Heart right ventricle (tissue), 16 donors: ENCODE measurements at places on chromosomes 2 and 18. TPM values are rescaled to one million over a fixed set of nuclear protein-coding genes. Genes with fewer than 3 reads are reported as not detected.

HRH4 gene
- 0.15 TPM for total RNA-seq

GRCh38 chr2:61510674-61511671 lies 27.2 kb downstream of the XPO1 start:
- H3K36me3 ChIP-seq: peaks cover 93% of the 10 kb centered on the region
- H3K4me3 ChIP-seq: no peak overlapping the region
- H3K27ac ChIP-seq: no peak overlapping the region
- no peaks in the 10 kb centered on the region for H3K27me3 ChIP-seq
- no peak for DNase-seq

GRCh38 chr2:191291471-191291870 lies 46.3 kb downstream of the MYO1B start:
- H3K27ac ChIP-seq: no peak overlapping the region
- no peak for DNase-seq
- no peaks in the 10 kb centered on the region for H3K27me3 ChIP-seq
- no peak overlapping the region for H3K4me3 ChIP-seq
- H3K36me3 ChIP-seq: no peaks in the 10 kb centered on the region
- peaks cover 14% of the 10 kb centered on the region for H3K4me1 ChIP-seq

GRCh38 chr2:97764559-97765263 lies 51.3 kb downstream of the ZAP70 start:
- H3K4me3 ChIP-seq: no peak overlapping the region
- H3K27ac ChIP-seq: peak overlapping the region; percentile 17
- peaks cover 73% of the 10 kb centered on the region for H3K36me3 ChIP-seq
- no peaks in the 10 kb centered on the region for H3K27me3 ChIP-seq
- DNase-seq: no peak

ABCA12 gene
- not detected for total RNA-seq

TMEM17 gene
- 1.6 TPM for total RNA-seq

DNA sequence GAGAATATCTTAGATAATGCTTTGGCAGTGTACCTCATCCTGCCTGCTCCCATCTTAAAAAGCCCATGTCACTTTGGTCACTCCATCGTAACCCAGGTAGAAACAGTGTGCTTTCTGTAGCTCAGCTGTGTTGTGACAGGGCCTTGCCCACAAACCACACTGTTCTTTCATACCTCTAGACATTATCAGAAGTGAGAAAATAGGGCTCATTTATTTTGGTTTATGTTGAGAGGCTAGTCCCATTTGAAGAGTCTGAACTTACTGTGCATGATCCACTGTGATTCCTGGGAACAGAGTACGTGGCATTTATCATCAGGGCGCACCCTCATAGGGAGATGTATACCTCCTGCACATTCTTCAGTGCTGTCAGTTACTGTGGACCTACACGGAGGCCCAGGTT lies 69.7 kb downstream of the FEZ2 start:
- H3K27me3 ChIP-seq: no peaks in the 10 kb centered on the region
- H3K4me3 ChIP-seq: no peak overlapping the region
- peaks cover 27% of the 10 kb centered on the region for H3K36me3 ChIP-seq
- peaks cover 4% of the 10 kb centered on the region for H3K4me1 ChIP-seq
- no peak overlapping the region for H3K27ac ChIP-seq
- DNase-seq: no peak

MAL gene
- 1.6 TPM for total RNA-seq

GRCh38 chr2:16069663-16069932 lies 129.2 kb downstream of the MYCN start:
- no peak for DNase-seq
- H3K36me3 ChIP-seq: no peaks in the 10 kb centered on the region
- H3K27me3 ChIP-seq: peaks cover 4% of the 10 kb centered on the region

DNA sequence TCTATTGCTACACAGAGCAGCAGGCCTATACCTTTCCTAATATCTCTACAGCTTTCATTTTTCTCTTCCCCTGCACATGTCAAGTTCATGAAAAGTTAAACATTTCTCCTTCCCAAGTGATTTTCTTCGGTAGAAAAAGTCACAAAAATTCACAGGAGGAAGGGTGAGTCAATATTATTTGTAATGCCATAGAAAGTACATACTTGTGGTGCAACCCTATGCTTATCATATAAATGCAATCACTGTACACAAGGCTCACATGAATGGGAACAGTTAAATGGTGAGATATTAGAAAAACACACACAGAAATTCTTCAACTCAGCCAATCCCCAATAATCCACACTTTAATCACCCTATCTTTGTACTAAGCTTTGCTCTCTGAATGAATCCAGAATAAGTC lies 651.6 kb downstream of the LRRTM4 start:
- no peaks in the 10 kb centered on the region for H3K36me3 ChIP-seq
- H3K4me3 ChIP-seq: no peak overlapping the region

DNA sequence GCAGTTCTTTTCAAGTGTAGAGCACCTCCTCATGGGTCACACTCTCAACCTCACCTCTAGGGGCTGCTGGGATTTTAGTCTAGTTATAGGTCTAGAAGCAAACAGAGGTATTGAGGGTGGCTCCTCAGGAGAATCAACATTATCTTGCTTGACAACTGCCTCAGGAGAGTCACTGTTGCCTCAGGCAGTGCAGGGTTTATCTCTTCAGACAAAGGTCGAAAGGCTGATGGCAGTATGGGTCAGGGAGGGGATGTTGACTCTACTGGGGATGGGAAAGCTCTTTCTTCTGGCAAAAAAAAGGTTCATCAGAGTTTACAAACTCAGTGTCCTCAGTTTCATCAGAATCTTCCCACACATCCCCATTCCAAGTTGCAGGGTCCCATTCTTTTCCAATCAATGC lies 24.0 kb downstream of the DTNA start:
- no peaks in the 10 kb centered on the region for H3K36me3 ChIP-seq
- no peak for DNase-seq
- no peak overlapping the region for H3K27ac ChIP-seq
- H3K4me3 ChIP-seq: no peak overlapping the region

- H3K4me1 ChIP-seq: no peaks in the 10 kb centered on the region
- peaks cover 31% of the 10 kb centered on the region for H3K27me3 ChIP-seq
- H3K27ac ChIP-seq: no peak overlapping the region
These were observed 49.5 kb upstream of the POLE4 start for GRCh38 chr2:74908748-74909444.

GRCh38 chr2:241776336-241777169 lies at the start of gene GAL3ST2:
Gene GAL3ST2 (plus strand): TSS chr2:241776822. CDS start chr2:241776956, 134 bp downstream.
- no peaks in the 10 kb centered on the region for H3K4me1 ChIP-seq
- peaks cover 41% of the 10 kb centered on the region for H3K27me3 ChIP-seq
- H3K27ac ChIP-seq: no peak within 1 kb of the TSS
- no peak for DNase-seq
- H3K36me3 ChIP-seq: no peaks in the 10 kb centered on the region

LYPD6B gene
- total RNA-seq: not detected

DNA sequence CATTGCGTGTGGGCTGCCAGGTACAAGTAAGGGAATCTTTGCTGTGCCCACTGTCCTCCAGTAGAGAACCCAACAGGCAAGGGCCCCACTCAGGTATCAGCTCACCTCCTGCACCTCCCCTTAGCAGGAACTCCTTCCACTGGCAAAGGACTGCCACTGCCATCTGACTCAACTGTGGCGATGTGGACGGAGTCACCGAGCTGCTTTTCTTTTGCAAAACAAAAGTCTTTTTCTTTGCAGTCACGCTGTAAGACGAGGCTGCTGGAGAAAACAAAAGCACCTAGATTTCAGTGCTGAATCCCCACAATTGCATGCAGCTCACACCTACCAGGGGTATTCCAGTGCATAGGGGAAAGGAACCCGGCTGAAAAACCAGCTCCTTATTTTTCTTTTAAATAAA lies 7.9 kb downstream of the MTERF4 start:
- no peak for DNase-seq
- no peaks in the 10 kb centered on the region for H3K36me3 ChIP-seq
- H3K27ac ChIP-seq: no peak overlapping the region

DNA sequence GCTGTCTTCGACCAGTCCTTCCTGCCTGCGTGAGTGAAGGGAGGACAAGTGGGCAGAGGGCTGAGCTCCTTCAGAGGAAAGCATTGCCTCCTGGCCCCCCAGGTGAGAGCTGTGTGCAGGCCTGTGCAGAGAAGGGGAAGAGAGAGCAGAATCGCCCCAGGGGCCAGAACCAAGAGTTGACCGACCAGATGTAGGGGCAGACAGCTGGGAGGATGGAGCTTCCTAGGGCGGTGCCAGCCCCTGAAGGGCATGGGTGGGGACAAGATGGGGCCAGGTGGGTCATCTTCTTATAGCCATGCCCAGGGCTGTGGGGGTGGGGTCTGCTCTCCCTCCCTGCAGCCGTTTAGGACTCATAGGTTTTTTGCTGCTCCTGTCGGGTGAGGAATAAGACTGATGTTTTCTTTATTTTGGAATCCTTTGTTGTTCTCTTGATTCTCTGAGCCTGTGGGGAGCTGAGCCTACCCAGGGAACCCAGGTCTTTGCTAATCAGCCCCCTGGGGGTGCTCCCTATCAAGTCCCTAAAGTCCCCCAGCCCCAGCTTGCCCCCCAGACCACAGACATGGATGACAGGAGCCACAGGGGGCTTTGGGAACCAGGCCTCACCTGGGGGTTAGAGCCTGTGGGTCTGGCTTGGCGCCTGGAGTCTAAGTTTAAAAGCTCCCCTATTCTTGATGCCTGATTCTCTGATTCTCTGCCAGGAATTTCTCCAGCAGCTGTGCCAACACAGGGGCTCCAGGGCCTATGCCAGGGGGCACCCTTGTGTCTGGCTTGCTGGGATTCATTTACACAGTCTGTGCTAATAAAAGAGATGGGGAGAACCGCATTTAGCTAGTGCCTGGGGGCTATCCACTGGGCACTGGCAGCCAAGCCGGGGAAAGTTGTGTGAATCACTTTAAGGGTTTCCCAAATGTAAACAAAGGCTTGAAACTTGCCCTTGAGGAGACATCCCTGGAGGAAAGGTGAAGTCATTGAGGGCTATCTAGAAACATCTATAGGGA lies 9.3 kb upstream of the EFHD1 start:
- no peak overlapping the region for H3K4me3 ChIP-seq
- no peaks in the 10 kb centered on the region for H3K36me3 ChIP-seq
- H3K4me1 ChIP-seq: peaks cover under 1% of the 10 kb centered on the region
- H3K27me3 ChIP-seq: no peaks in the 10 kb centered on the region
- H3K27ac ChIP-seq: no peak overlapping the region
- DNase-seq: no peak

DNA sequence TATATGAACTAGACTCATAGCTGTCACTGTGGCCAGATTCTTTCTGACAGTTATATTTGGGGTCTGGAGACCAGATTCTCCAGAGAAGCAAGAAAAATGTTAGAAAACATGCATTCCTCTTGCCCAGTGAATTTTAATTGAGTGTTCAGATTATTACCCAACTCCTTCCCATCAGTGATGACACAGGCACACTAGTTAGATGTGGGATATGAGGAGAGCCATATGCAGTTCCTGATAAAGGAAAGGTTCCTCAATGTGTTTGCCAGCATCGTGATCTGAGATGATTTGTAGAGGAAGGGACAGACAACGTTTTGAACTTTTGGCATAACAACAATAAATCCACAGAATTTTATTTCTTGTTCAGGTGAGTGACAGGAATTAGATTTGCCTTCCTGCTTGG lies 308.6 kb downstream of the PIEZO2 start:
- no peaks in the 10 kb centered on the region for H3K4me1 ChIP-seq
- no peak overlapping the region for H3K4me3 ChIP-seq
- H3K27ac ChIP-seq: no peak overlapping the region
- H3K36me3 ChIP-seq: no peaks in the 10 kb centered on the region
- DNase-seq: no peak
- H3K27me3 ChIP-seq: no peaks in the 10 kb centered on the region

TRIM54 gene
- 204 TPM for total RNA-seq

- no peak for DNase-seq
- H3K27me3 ChIP-seq: no peaks in the 10 kb centered on the region
- H3K27ac ChIP-seq: no peak overlapping the region
- H3K36me3 ChIP-seq: peaks cover 12% of the 10 kb centered on the region
These were observed 114.6 kb downstream of the ZEB2 start for GRCh38 chr2:144405321-144405720.

DNA sequence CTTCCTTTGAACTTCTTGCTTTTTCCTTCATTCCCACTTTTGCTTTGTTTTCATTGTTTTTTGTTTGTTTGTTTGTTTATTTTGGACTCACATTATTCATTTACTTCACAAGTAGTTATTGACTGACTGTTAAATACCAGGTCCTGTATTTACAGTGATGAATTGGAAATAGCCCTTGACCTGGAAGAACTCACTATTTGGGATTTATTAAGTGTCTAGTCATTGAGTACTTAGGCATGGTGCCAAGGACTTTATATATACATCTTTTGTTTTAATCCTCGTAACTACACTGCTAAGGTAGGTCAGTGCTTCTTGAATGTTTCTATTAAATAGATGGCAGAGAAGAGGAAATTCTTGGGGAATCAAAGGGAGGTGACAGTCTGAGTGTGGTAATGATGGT lies 11.1 kb downstream of the SPOPL start:
- no peaks in the 10 kb centered on the region for H3K27me3 ChIP-seq
- H3K4me3 ChIP-seq: no peak overlapping the region
- DNase-seq: no peak
- H3K27ac ChIP-seq: no peak overlapping the region

- no peaks in the 10 kb centered on the region for H3K36me3 ChIP-seq
- peaks cover 12% of the 10 kb centered on the region for H3K4me1 ChIP-seq
- H3K4me3 ChIP-seq: no peak overlapping the region
- H3K27me3 ChIP-seq: no peaks in the 10 kb centered on the region
- H3K27ac ChIP-seq: no peak overlapping the region
These were observed 40.4 kb downstream of the SERTAD2 start for GRCh38 chr2:64613276-64613675.

SLC19A3 gene
- 0.68 TPM for total RNA-seq

GRCh38 chr18:59878644-59879043 lies 21.2 kb upstream of the PMAIP1 start:
- H3K27me3 ChIP-seq: no peaks in the 10 kb centered on the region
- no peak overlapping the region for H3K4me3 ChIP-seq
- no peak for DNase-seq
- no peaks in the 10 kb centered on the region for H3K36me3 ChIP-seq
- H3K27ac ChIP-seq: no peak overlapping the region

DNA sequence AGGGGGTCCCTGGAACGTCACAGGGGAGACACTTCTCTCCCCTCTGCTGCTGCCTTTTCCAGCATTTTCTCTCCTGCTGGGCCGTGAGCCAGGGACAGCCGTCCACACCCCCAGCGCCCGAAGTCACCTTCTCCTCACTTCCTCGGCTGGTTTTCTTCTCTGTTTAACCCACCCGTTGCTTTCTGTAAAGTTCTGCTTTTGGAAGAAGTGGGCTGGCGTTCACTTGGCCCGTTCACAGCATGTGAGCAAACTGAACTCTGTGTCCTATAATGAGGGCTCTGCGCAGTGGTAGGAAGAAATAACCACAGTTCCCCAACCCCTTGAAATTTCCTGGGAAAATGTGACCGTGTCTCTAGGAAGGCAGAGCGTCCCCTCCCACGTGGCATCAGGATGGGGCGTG lies 187.0 kb upstream of the HDAC4 start:
- H3K27me3 ChIP-seq: peaks cover 27% of the 10 kb centered on the region
- DNase-seq: no peak
- no peaks in the 10 kb centered on the region for H3K4me1 ChIP-seq
- H3K27ac ChIP-seq: no peak overlapping the region
- no peak overlapping the region for H3K4me3 ChIP-seq
- H3K36me3 ChIP-seq: no peaks in the 10 kb centered on the region

GRCh38 chr18:12308386-12309100 lies 502 bp downstream of the TUBB6 start:
- H3K4me1 ChIP-seq: peaks cover 45% of the 10 kb centered on the region
- DNase-seq: peak; percentile 83
- H3K36me3 ChIP-seq: peaks cover 27% of the 10 kb centered on the region
- H3K27ac ChIP-seq: peak overlapping the region; percentile 99
- H3K4me3 ChIP-seq: peak overlapping the region; percentile 83

GRCh38 chr2:219384083-219384713 lies 3.5 kb downstream of the DNPEP start:
- H3K27me3 ChIP-seq: no peaks in the 10 kb centered on the region
- no peak overlapping the region for H3K27ac ChIP-seq
- H3K4me1 ChIP-seq: peaks cover 28% of the 10 kb centered on the region
- no peak for DNase-seq

PPP1R1C gene
- 22.5 TPM for total RNA-seq

FECH gene
- total RNA-seq: 41.6 TPM
